Stimulated activated CD4-positive, alpha-beta T cell treated with anti-CD3 and anti-CD28 coated beads, TNF-alpha, amount 100 ng/mL, for 48 hours (primary cell): ENCODE measurements at places on chromosomes 1 and 21.

DNA sequence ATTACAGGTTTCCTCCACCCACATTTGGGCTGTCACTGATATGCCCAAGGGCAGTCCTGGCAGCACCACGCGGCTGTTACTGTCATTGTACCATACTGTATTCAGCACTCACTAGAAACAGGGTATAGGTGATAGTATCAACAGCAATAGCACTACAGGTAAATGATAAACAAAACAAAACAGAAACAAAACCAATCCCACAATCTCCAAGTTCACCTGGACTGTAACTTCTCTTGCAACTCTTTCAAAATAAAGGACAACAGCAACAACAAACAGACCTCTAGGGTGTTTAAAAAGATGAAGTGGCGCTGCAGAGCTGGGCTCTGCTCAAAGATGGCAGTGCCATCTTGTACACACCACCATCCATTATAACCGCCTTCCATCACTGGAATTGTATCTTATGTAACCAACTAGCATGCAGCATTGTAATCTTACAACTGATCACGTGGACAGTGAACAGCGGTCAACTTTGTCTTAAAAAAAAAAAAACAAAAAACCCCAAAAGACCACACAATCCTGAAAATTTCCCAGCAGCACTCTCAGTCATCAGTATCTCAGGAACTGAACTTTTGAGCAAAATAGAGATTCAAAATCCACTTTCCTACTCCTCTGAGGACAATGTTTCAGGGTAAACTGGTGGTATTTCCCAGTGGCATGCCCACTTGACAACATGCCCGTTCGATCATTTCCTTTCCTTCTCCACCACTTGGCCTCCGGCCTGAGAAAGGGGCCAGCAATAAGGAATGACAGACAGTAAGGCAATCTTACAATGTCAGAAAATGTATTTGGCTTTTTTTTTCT lies 3.8 kb downstream of the IRF2BP2 start:
- no peak for DNase-seq

- no peak for DNase-seq
Observed at GRCh38 chr1:201889090-201889968, 631 bp downstream of the SHISA4 start.

- no peak for DNase-seq
Observed at GRCh38 chr1:18326211-18326897, 154.4 kb upstream of the KLHDC7A start.

DNA sequence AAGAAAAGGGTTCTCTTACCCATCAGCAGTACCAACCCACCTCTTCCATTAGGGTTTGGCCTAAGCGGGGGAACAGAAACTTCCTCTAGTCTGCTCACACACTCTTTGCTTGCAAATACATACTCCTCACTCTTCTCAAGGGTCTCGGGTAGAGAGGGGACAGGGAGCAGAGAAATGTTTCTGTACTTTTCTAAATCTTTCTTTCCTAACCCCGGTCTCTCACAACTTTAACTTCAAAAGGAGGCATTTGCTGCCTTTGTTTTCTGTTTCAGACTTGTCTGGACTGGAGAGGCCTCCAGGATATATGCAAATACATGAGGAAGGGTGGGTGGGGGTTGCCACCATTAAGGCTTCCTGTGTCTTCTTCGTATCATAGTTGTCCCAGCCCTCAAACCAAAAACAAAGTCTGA lies 10.5 kb upstream of the LAX1 start:
- DNase-seq: no peak

DNA sequence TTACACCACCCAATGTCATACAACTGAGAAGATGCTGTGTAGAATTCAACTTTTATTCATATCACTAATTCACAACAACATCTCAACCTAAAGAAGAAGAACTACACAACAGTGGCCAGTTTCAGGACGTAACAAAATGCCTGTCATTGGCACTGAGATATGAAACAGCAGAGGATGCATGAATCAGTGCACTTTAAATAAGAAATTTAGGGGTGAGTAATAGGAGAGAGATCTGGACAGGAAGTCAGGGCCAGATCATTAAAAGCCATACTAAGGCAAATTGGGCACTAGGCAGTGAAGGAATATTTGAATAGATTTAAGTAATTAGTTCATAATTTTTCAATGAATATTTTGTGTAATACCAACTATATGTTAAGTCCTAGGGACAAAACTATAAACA lies 510.5 kb downstream of the PLPP3 start:
- DNase-seq: no peak

DNA sequence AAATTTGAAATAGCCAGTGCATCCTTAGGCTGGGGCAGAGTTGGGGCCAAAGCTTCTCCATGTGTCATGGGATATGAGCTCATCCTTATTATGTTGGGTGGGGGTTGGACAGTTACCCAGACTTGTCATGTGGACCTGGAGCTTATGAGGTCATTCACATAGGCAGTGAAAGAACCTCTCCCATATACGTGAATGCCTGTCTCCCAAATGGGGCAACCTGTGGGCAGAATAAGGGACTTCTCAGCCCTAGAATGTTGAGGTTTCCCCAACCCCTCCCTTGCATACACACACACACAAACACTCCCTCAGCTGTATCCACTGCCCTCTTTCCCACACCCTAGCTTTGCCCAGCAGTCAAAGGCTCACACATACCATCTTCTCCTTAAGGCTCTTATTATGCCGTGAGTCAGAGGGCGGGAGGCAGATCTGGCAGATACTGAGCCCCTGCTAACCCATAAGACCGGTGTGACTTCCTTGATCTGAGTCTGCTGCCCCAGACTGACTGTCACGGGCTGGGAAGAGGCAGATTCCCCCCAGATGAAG lies 2.3 kb upstream of the IVL start:
- no peak for DNase-seq
